ENCODE measurements at places on chromosomes 7 and 10.

DNA sequence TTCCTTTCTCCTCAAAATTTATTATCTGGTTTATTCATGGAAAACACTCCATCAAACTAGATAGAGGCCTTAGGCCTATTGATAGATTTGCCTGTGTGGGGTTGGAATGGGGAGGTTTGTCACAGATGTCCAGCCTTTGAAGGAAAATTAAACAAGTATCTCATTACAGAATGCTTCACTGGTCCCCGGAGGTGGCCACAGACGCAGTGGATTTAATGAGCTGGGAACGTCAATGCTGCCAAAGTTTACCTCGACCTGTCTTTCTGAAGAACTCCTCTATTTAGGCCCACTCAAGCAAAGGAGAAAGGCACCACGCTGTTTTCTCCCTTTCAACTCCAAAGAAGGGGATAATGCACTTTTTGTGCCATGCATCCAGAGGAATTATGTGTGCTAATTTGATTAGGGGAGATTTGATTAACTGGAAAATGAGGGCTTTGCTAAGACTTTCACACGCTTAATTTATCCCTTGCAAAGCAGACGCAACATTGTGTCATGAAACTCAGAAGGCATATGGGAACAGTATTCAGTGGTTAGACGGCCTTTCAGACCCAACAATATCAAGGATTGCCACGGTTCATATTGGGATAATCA, 558.8 kb upstream of the GALNT17 start:
- DNase-seq: no peak

DNA sequence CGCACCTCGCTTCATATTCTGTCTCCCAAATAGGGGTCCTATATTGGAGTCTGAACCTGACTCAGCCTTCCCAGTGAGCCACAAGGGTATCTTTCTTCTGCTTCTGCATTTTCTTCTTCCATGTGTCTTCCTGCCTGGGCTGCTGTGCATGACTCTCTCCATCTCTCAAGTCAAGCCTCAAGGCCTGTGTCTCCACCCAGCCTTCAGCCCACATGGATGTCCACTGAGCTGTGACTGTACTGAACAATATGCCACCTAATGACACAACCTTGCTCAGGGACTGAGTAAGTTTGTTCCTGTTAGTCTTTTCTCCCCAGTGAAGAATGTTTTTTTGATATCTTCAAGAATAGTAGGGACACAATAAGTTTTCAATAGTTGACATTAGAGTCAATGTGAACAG, 162.7 kb upstream of the TBX20 start:
- no peak for DNase-seq

GRCh38 chr7:75704928-75705327, 33.8 kb downstream of the HIP1 start:
- DNase-seq: no peak

DNA sequence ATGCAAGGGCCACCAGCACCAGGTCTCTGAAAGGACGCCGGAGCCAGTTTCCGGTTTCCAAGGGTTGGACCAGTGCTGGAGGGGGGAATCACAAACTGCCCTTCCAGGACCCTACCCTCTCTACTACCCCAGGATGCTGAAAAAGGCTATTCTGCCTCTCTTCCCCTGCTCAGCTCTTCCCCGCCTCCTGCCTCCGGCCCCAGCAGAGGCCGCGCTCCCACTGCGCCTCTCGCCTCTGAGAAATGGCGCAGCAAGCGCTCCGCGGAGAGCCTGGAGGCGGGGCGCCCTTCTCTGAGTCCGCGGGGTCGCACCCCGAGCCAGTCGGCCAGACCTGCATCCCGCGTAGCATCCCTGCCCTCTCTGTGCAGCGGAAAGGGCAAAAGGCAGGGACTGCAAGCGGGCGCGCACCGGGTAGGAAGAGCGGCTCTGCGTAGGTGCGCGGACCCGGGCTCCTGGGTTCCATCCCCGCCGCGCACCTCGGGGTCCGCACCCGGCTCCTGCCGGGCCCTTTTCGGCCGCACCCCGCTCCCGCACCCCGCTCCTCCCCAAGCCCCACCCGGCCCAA, 476 bp upstream of the RET start:
- DNase-seq: no peak

DNA sequence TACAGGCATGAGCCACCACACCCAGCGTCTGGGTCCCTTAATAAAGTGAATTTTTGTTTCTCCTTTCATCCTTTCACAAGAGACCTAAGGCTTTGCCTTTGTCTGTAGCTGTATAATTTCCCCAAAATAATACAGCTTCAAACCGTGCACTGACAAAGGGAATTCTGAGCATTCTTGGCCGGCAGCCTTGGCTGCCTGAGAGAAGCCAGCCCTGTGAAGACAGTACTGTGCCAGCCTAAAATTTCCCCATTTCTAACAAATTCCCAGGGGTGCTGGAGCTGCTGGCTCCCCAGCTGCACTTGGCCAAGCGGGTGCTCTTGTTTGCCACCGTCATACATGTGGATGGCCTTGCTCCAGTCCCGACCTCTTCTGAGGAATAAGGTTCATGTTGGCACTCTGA, 106.2 kb downstream of the ZMYND11 start:
- DNase-seq: no peak

DNA sequence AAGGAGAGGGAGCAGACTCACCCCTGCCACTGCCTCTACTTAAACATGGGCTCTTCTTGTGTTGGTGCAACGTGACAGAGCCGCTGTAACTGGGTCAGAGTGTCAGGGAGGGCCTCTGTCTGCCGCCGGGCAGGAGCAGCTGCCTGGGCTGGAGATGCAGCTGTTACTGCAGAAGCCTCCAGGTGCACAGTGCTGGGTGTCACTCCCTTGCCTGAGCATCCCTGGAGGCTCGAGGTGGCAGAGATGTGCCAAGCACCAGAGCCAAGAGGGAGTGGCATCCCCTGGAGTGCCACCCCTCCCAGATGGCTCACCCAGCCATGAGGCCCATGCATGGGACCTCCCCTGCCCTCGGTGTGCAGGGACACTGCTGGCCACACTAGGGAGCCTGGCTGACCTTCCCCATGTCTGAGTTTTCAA, 145.7 kb downstream of the PRPF18 start:
- no peak for DNase-seq

DNA sequence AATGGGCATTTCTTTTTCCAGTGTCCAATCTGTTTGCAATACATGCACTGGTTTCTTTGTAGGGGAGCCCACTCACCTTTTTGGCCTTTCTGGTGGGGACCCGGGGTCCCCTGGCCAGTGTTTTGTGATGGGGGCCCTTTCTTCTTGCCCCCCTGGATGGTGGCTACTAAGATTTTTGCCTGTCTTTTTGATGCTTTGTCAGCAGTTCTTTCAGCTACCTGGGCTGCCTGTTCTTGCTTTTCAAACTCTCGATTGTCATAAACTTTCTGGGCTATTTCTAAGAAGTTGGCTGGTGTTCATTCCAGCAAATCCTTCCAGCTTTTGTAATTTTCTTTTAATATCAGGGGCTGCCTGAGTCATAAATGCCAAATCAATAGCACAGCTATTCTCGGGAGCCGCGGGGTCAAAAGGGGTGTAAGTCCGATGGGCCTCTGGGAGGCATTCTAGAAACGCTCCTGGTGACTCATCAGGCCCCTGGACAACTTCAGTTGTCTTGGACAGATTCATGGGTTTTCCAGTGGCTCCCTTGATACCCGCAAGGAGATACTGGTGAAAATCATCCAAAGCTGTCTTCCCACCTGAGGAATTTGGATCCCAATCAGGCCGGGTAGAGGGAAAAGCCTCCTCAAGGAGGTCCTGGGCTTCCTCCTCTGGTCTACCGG, 79.0 kb downstream of the PRR15 start:
- DNase-seq: no peak

DNA sequence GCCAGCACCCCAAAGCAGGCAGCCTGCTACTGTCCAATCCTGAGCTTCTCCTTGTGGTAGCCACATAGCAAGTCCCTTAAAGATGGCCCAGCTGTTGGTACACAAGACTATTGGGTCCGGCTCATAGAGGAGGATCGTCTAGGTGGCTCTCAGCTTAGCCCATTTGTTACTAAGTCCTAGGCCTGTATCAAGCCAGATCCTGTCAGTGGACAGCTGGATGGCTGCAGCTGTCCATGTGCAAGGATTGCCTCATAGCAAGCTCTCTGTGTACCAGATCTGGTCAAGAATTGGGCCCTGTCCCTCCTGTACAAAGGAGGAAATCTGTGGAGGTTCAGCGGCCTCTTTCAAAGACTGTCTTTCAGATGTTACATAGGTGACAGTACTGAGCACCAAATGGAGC, 12.2 kb upstream of the TMEM168 start:
- no peak for DNase-seq

DNA sequence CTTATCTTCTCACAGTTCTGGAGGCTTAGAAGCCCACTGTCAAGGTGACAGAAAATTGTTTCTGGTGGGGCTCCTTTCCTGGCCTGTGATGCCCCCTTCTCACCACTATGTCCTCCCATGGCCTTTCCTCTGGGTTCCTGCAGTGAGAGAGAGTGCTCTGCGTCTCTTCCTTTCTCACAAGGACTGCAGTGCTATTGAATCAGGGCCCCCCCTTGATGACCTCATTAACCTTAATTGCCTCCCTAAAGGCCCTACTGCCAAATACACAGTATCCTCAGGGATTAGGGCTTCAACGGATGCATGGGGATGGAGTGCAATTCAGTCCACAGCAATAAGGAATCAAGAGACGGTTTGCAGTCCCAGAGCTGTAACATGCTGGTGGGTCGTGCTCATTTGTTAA, 82.0 kb upstream of the GRB10 start:
- DNase-seq: no peak

DNA sequence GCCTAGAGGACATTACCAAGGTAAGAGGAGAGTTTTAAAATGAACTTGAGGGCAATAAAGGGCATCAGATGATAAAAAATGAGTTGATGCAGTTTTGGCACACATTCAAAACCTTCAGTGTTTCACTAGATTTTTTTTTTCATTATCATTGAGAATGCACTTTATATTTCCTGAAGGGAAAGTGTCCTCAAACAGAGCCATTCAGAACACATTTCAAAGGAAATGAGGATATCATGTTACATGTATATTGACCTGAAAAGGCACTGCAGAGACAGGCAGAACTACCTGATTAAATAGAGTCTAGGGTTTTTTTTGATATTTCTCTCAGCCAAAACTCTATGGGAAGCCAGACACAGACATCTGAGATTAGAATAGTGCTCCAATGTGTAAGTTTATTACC, 454.0 kb downstream of the NEBL start:
- no peak for DNase-seq

GRCh38 chr7:149733131-149733923, 40.1 kb downstream of the ZNF467 start:
- DNase-seq: no peak

GRCh38 chr7:106053109-106053508, 59.0 kb downstream of the SYPL1 start:
- DNase-seq: no peak

DNA sequence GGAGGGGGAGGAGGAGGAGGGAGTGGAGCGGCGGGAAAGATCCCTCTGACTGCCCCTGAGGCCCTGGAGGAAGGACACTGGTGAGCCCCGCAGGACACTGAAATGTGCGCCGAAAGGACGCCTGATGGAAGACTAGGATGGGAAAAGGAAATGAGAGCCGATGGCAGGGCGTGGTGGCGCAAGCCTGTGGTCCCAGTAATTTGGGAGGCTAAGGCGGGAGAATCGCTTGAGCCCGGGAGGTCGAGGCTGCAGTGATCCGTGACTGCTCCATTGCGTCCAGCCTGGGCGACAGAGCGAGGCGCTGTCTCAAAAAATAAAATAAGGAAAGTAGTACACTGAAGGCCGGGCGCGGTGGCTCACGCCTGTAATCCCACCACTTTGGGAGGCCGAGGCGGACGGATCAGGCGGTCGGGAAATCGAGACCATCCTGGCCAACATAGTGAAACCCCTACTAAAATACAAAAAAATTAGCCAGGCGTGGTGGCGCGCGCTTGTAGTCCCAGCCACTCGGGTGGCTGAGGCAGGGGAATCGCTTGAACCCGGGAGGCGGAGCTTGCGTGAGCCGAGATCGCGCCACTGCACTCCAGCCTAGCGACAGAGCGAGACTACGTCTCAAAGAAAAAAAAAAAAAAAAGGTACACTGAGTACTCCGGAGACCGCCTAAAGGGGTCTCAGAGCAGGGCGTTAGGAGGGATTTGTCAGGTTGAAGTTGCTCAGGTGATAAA, 561 bp upstream of the HNRNPF start:
- DNase-seq: no peak

DNA sequence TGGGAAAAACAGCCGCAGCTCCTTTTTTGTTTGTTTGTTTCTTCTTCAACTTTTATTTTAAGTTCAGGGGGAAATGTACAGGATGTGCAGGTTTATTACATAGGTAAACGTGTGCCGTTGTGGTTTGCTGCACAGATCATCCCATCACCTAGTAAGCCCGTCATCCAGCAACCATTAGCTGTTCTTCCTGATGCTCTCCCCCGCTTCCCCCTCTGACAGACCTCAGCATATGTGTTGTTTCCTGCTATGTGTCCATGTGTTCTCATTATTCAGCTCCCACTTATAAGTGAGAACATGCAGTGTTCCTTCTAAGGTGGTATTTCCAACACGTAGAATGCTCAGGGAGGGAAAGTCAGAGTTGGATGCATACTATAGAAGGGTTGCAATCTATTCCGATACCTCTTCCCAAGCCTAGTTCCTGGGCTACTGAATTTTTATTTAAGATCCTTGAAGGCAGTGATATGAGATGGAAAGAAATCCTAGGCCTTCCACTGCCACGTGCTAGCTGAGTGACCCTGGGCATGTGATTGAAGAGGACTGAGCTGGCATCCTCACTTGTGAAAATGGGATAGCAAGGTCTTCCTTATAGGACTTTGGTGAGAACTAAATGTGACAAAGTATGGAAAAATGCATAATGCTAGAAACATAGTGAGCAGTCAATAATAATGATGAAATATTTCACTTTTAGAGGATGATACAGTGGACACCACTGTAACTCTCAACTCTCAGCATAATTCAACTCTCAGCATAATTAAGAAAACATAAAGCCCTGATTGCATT, 278.5 kb downstream of the REEP3 start:
- DNase-seq: no peak

DNA sequence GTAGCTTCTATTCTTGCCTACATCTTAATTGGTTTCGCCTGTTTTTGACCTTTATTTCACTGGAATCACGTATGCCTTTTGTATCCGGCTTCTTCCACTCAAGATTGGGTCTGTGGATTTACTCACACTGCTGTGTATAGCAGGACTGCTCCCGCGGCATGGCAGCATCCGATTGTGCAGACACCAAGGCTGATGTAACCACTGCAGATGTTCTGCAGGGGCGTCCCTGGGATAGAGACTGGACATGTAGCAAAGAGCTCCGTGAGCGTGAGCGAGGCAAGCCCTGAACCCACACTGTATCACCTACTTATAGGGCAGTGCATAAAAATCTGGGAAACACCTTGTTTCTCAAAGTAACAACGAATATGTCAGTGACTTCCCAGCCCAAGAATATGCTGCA, 11.4 kb upstream of the IDI2 start:
- DNase-seq: no peak

GRCh38 chr7:101998029-101998905, 180.8 kb downstream of the CUX1 start:
- no peak for DNase-seq

DNA sequence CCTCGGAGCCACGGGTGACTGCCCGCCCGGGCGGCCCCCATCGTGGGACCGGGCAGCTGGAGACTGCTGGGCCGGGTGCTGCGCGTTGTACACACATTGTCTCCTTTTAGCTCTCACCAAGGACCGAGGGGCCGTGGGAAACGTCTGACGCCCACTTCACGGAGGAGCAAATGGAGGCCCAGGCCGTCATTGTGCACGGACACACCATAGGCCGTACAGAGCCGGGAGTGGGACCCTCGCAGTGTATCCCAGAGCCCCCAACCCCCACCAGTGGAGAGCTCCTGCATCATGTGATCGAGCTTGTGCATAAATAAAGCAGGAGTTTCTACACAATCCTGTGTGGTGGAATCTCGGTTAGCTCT, 722 bp downstream of the DENND10 start:
- no peak for DNase-seq
